Activated T-cell treated with anti-CD3 and anti-CD28 coated beads, Interleukin-2, amount 50 U/mL, for 48 hours (primary cell): ENCODE measurements at places on chromosomes 7 and 10.
A peak's percentile ranks its signal among the peaks of the same experiment; 100 is the strongest.

- no peak for DNase-seq
These were observed 50.3 kb upstream of the RSU1 start for GRCh38 chr10:16867556-16867955.

- DNase-seq: peak; percentile 68
These were observed 9.4 kb downstream of the NXPH1 start for GRCh38 chr7:8442814-8443304.

- DNase-seq: no peak
These were observed 98.9 kb upstream of the TARP start for GRCh38 chr7:38372290-38372689.

DNA sequence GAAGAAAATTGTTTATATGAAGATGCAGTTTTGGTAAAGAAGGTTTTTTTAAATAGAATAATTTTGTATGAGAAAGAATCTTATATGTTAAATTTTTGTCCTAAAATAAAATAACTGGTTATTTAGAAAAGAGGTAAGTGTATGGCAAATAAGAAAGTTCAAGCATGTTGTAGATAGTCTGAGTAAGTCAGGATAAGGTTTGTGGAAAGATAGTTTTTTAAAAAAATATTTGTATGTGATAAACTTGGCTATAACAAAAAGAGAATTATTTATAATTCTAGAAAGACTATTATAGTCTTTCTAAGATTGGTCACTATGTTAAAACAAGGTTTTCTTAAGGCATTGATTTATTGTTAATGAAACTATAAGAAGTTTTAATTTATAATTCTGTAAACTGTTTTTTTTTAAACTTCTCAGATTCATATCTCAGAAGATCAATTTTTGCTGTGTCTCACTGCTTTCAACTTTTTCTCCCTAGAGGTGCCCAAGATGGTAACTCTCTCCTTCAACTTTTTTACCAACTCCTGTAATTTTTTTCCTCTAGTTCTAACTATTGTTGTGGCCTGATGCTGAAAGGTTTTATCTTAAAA lies 698.6 kb downstream of the CCSER2 start:
- DNase-seq: no peak

DNA sequence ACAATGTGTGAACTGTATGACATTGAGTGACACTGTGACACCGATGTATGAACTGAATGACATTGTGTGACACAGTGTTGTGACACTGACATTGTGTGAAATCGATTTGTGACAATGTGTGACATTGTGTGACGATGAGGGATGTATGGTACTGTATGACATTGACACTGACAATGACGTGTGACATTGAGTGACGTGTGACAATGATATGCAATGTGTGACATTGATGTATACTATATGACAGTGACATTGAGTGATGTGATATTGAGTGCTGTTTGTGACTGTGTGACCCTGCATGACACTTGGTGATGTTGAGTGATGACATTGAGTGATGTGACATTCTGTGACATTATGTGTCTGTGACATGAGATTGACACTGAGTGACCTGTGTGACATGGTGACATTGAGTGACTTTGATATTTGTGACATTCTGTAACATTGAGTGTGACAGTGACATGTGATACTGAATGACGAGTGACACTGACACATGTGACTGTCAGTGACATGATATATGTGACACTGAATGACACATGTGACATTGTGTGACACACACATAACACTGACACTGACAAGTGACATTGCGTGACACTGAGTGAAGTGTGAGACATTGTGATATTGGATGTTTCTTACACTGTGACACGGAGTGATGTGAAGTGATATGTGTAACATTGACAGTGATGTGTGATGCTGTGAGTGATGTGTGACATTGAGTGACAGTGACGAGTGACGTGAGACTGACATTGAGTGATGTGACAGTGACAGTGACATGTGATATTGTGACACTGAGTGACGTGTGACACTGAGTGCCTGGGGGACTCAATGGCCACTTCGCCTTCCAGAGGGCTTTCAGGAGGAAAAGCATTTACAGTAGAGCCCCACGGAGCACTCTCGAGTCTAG lies 167.5 kb downstream of the PRKAG2 start:
- DNase-seq: no peak

- no peak for DNase-seq
These were observed 186.1 kb upstream of the KAT6B start for GRCh38 chr10:74640134-74640921.

- DNase-seq: no peak
These were observed 110.4 kb downstream of the TCF7L2 start for GRCh38 chr10:113060201-113061053.

DNA sequence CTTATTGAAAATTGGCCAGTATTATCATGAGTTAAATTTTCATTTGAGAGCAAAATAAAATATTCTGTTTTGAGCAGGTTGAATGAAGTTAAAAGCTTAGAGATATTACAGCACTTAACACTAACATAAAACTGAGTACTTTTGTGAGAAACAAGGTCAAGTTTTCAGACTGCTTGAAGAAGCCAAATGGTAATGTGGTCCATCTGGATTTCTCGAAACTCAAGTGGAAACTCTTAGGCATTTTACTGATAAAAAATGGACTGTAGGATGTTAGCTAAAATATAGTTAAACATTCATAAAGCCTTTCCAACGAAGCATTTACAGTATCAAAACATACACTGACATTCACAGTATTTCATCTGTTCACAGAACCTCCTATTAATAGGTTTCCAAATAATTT lies 528.1 kb upstream of the SEMA3D start:
- no peak for DNase-seq

DNA sequence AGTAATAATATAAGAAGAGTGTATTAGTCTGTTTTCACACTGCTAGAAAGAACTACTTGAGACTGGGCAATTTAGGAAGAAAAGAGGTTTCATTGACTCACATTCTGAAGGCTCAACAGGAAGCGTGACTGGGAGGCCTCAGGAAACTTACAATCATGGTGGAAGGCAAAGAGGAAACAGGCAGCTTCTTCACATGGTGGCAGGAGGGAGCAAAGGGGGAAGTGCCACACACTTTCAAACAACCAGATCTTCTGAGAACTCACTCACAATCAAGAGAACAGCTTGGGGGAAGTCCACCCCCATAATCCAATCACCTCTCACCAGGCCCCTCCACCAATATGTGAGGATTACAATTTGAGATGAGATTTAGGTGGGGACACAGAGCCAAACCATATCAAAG lies 212.5 kb upstream of the HDAC9 start:
- no peak for DNase-seq

DNA sequence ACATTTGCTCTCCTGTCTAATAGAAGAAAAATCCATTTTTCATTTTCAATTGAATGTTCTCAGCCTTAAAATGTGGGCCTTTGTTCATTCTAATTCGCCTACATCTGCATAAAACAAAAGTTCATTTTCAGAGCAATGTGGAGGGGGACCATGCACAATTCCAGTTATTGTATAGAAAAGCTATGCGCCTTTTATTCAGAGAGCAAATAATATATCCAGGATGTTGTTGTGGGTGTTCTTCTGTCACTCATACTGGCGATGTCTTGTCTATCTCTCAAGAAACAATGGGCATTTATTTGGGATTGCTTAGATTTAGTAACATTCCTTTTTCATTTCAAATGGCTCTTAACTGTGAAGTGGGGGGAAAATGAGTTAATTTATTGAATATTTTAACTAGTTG lies 56.4 kb downstream of the KIF5B start:
- no peak for DNase-seq

DNA sequence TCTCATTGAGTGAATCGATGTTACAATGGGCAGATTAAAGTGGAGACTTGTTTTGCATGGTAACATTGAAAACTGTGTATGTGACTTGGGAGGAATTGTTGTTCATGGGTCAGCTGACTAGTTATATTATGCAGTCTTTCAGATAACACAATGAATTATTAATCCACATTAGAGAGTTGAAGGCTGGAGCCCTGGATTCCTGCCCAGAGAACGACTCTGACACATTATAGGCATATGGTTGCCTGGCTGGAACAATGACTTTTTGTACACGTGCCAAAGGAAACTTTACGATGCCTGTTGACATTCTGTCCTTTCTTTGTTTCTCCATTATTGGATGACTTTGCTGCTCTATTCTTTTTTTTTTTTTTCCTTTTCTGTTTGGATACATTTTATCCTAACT lies 52.3 kb upstream of the TMEM229A start:
- DNase-seq: no peak

- no peak for DNase-seq
These were observed 931.4 kb downstream of the IPMK start for GRCh38 chr10:57336341-57336740.

DNA sequence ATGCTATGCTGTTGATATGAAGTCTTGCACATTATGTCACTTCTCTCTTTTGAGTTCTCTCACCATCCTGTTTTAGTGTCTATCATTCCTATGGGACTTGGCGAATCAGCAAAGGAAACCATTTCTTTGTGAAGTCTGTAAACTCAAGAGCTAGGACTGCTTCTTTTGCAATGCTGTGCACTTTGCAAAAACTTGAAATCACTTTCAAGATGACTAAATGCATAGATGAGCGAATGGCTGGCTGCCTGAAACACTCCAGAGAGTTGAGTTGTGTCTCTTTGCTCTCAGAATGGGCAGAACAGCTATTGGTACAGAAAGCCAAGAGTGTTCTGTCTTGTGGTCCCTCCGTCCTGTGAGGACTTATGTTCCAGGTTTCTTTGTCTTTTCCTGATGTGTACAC lies 18.3 kb upstream of the ELMO1 start:
- DNase-seq: no peak

GRCh38 chr7:147818317-147818716 lies 772.2 kb upstream of the C7orf33 start:
- no peak for DNase-seq

DNA sequence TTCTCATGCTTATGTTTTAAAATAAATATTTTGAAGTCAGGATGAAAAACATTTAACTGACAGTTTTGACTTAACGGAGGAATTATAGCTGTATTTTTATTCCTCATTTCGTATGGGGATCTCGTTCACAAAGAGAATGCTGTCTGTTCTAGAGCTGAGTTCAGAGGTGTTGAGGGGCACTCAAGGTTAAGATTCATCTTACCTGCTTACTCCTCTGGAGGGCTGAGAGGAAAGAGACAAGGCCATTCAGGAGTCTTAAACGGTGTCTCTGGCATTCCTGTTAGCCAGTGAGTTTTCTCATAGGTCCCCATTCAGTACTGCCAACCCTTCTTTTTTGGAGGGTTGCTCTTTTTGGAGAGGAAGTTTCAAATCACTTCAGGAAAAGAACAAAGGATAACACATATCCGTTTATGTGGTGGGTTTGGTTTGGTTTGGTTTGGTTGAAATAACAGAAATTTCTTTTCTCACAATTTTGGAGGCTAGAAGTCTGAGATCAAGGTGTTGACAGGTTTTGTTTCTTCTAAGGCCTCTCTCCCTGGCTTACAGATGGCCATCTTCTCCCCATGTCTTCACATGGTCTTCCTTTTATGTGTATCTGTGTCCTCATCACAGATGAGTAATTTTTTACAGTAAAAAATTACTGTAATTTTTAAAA lies 23.1 kb downstream of the CALHM2 start:
- DNase-seq: no peak
